Frontal cortex (tissue), 4 donors: ENCODE measurements at places on chromosomes 4 and X. TPM values are rescaled to one million over a fixed set of nuclear protein-coding genes. Genes with fewer than 3 reads are reported as not detected.

Gene USO1
- 48.9 TPM for total RNA-seq

Gene GAK
- total RNA-seq, result 38.3 TPM

Gene GPC4
- total RNA-seq, result 1.2 TPM

Gene PPP4R3C
- total RNA-seq, result not detected

Gene CPZ
- 2.9 TPM for total RNA-seq

Gene C4orf50
- total RNA-seq, result 12.2 TPM

Gene IQSEC2
- total RNA-seq, result 9.8 TPM

Gene CD99
- total RNA-seq, result 11.4 TPM

Gene TADA2B
- 19.2 TPM for total RNA-seq

Gene COL25A1
- total RNA-seq, result 14.7 TPM

Gene F8A1
- 2.4 TPM for total RNA-seq
